ENCODE measurements at places on chromosomes 1 and 21.

DNA sequence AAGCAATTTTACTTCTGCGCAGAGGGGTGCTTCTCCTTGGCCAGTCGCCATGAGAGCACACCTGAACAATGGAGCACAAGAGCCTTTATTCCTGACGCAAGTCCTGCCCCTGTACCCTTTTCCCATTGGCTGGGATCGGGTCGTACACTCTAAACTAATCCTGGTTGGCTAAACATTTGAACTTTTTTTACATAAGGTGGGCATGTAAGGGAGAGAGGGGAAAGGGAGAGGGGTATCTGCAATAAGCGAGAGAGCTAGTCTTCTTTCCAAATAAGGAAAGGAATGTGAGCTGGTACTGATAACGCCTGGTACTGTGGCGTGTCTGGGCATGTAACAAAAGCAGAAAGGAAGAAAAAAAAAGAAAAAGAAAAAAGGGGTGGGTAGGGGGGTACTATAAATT is 21.8 kb downstream of the MFSD2A start:
- DNase-seq = no peak

DNA sequence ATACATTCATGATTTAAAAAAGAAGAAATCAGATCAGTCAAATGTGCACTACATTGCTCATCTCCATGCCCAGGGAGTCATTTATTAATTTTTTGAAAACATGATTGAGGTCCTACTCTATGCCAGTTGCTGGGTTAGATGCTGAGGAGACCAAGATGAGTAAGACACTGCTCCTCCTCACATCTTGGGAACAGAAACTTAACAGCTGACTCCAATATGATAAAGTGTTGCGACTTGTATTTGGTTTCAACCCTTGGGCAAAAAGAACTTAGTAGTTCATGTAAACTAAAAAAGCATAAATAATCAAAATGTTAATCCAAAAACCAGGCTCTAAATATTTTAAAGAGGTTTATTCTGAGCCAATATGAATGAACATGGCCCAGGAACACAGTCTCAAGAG is 56.9 kb downstream of the OPTC start:
- no peak for DNase-seq

GRCh38 chr21:34537838-34538237 is 25.8 kb upstream of the KCNE1 start:
- no peak for DNase-seq

DNA sequence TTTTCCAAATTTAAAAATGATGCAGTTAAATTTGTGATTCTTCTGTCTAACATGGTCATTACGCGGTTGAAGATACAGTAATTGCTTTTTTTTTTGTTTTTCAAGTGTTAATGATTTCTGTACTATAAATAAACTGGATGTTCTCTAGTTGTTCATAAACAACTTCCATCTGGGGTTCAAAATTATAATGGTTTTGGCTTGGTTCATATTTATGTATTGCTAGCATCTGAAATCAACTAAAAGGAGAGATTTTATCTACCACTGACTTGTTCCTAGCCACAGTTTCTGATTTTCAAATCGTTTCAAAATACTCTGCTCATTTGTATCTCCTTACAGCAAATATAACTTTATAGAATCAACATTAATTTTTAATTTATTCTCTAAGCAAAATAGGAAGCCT is 35.2 kb upstream of the PLPPR4 start:
- no peak for DNase-seq

- no peak for DNase-seq
These were observed 161.5 kb downstream of the DNM3 start for GRCh38 chr1:172002725-172003345.

DNA sequence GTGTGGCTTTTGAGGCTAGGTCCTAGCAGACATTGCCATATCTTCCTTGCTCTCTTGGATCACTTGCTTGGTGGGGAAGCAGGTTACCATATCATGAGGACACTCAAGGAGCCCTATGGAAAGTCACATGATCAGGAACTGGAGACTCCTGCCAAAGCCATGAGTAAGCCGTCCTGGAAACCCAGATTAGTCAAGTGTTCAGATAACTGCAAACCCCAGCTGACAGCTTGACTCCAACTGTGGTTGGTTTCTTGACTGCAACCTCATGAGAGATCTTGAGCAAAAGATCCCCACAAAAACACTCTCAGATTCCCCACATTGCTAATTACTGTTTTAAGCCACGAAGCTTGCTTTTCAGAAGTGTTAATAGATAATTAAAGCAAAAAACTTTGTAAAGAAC is 58.6 kb downstream of the CACNA1E start:
- no peak for DNase-seq

DNA sequence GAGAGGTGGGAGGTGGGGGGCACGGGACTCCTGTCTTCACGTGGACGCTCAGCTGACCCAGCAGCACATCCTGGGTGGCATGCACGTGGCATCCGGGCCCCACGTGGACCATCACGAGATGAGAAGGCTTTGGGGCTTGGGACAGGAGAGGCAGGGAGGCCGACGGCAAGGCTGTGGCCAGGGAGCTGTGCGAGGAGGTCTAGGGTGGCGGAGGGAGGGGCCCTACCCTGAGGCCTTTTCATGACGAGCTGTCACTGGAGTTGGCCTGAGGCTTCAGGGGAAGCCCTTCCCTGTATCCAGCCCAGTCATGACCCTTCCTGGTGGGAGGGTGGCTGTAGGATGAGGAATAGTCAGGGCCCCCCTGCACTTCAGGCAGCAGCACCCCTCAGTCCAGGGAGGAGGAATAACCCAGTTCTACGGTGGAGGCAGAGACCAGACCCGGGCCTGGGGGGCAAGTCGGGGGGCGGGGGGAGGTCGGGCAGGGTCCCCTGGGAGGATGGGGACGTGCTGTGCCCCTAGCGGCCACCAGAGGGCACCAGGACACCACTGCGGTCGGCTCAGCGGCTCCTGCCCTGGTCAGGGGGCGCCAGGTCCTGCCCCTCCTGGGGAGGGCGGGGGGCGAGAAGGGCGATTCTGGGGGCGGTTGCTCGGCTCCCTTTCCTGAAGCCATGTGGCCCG is 2.0 kb upstream of the PERM1 start:
- no peak for DNase-seq

DNA sequence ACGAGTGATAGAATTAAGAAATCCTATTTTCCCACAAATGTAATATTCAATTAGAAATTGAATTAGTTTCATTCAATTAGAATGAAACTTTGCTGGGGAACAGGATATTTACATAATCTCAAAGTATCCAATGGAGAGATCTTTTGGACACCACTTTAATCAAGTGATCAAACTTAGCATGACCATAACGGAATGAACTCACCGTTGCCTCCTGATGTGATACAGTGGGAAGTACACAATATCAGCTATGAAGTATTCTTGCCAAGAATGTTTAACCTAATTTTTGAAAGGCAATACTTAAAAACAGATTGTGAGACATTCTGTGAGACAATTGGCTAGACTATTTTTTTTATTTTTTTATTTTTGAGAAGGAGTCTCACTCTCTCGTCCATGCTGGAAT is 16.6 kb downstream of the CDKN2C start:
- DNase-seq = no peak

GRCh38 chr1:202113690-202114300 is 8.9 kb upstream of the GPR37L1 start:
- DNase-seq = no peak

GRCh38 chr1:38923607-38924006 is 18.0 kb downstream of the RHBDL2 start:
- no peak for DNase-seq

DNA sequence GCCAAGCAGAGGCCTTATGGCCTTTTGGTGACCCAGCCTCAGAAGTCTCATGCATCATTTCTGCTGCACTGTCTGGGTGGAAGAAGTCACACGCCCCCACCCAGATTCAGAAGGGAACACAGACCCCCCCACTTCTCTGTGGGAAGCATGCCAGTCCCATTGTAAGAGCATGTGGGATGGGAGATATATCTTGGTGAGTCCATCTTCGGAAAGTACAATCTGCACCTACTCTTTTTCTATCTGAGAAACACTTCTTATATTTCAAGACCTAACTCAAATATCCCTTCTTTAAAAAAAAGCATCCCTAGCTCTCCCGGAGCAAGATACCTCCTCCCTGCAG is 159.6 kb upstream of the FGGY start:
- DNase-seq = no peak

GRCh38 chr1:247324204-247324787 is 7.4 kb downstream of the ZNF496 start:
- no peak for DNase-seq

GRCh38 chr1:178490967-178491366 is 5.8 kb downstream of the CLEC20A start:
- DNase-seq = no peak

- no peak for DNase-seq
These were observed 25.3 kb downstream of the YARS1 start for GRCh38 chr1:32791881-32792280.

GRCh38 chr1:170520601-170521000 is 11.4 kb upstream of the GORAB start:
- no peak for DNase-seq

DNA sequence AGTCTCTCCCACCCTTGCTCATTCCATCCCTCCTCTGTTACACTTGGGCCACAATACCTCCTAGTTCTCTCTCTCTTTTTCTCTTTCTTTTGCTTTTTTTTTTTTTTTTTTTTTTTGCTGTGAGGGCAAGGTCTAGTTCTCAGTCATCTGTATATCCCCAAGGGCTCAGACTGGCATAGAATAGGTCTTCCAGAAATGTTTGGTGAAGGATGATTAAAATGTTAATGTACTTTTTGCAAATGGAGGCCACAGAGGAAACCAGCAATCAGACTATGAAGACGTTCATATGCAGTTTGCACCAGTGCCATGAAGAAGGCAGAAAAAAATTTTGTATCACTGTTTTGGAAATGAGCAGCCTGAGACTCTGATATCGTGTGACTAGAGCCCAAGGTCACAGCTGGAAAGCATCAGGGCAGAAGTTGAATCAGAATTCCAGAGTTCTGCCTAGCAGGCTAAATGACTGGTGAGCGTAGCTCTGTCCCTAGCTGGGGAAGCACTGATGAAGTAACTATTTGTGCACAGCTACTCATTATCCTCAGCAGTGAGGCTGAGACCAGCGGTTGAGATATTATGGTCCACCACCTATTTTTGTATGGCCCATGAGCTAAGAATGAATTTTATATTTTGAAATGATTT is 186.5 kb downstream of the TGFBR3 start:
- DNase-seq = no peak

DNA sequence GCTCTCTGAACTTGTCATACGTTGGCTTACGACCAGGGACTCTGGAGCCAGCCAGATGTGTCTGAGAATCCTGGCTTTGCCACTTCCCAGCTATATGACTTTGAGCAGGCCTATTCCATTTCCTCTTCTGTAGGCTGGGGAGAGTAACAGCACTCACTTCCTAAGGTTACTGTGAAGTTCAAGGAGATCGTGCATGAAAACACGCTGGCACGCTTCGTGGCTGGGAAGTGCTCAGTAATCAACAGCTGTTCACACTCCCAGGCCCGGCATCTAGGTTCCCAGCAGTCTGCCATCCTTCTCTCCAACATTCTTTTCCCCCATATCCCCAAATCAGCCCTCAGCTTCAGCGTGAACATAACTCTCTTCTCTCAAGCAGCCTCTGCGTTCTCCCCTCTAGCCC is 2.0 kb downstream of the ASCL5 start:
- DNase-seq = no peak

- no peak for DNase-seq
These were observed 149.6 kb upstream of the PLXNA2 start for GRCh38 chr1:208393826-208394225.

GRCh38 chr1:236020359-236021219 is 44.3 kb downstream of the NID1 start:
- no peak for DNase-seq

DNA sequence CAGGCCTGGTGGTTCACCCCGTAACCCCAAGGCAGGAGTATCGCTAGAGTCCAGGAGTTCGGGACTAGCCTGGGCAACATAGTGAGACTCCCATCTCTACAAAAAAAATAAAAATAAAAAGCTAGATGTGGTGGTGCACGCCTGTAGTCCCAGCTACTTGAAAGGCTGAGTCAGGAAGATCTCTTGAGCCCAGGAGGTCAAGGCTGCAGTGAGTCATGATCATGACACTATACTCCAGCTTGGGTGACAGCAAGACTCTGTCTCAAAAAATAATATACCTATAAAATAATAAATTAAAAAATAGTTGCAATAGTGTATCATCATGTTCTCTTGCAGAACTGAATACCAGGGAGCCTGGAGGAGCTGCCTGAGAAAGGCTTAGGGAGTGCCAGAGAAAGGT is 19.9 kb upstream of the TMEM39B start:
- no peak for DNase-seq

GRCh38 chr1:237851210-237851845 is 39.4 kb downstream of the ZP4 start:
- DNase-seq = no peak

GRCh38 chr1:207691841-207692240 is 46.9 kb downstream of the CR1L start:
- no peak for DNase-seq

DNA sequence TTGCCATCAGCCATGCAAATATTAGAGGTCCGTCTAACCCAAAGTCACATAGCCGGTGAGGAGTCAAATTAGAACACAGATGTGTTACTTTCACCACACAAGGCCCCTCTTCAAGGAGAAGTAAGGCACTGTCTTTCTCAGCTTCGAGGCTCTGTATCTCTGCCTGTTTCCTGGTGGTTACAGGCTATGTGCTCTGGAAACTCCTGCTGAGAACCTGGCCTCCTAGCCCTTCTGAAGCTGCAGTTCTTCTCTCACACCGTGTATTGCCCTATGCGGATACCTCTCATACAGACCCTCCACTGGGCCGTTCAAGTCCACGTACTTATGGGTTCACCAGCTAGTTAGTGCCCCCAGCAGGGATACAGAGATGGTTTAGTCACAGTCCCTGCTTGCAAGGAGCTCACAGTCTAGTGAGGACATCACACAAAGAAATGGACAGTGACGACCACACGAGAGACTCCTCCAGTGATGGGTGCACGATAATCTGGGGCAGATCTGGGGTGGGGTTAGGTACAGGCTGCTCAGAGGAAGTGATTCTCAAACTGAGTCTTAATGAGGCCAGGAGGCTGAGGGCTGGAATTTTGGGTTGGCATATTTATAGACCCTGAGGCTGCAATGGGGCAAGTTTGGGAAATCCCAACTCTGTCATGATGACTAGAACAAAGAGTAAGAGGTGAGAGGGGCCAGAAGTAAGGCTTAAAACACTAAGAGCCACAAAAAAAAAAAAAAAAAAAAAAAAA is 22.8 kb upstream of the ELOA start:
- DNase-seq = no peak

DNA sequence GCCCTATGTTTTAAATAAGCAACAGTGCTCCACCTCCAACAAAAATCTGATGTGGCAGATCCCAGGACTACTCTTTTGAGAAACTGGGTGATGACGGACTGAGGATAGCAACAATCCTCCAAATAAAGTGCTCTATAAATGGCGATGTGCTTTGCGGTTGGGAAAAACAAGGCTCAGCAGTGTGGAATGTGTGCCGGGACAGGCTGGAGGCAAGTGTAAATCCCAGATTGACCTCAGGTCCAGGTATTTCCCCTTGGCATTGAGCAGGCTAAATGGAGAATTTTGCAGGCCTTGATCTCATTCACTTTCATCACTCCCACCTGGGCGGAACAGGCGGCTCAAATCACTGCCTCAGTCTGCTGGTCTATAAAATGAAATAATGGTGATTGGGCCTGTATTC is 35.1 kb downstream of the LRRC42 start:
- DNase-seq = no peak

All from T-helper 22 cell (primary cell).